ENCODE measurements at places on chromosomes 6 and 20. TPM values are rescaled to one million over a fixed set of nuclear protein-coding genes. Genes with fewer than 3 reads are reported as not detected.

ROS1 gene
- 0.08 TPM for total RNA-seq

DNA sequence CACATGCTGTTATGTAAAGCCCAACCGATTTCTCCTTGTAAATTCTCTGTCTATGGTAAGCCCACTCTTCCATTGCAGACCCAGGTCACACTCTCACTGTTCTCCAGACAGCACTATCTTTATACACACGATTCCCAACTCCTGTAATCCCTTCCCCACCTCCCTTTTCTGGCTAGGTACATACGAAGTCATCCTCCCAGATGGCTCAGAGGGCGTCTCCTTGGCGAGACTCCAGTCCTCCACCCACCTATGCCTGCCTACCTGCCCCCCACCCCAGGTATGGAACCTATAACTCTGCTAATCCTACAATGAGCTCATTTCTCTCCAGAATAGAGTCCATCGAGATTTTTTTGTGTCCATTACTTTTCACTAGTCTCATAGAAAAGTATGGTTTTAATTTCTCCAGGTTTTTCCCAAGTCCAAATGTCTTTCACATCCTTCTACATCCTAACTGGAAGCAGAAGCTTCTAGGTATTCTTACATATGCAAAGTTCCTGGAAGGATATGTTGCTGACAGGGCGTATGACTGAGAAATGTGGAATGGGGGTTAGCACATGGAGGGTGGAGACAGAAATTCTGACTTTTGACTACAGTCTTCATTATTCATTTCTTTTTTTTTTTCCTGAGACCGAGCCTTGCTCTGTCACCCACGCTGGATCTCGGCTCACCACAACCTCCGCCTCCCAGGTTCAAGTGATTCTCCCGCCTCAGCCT is 22.8 kb downstream of the SCML4 start:
- H3K27me3 ChIP-seq: peaks cover 38% of the 10 kb centered on the region
- H3K27ac ChIP-seq: no peak overlapping the region
- DNase-seq: no peak
- no peaks in the 10 kb centered on the region for H3K4me1 ChIP-seq
- no peaks in the 10 kb centered on the region for H3K36me3 ChIP-seq
- no peak overlapping the region for H3K4me3 ChIP-seq

- H3K4me3 ChIP-seq: no peak overlapping the region
- H3K27me3 ChIP-seq: no peaks in the 10 kb centered on the region
- H3K4me1 ChIP-seq: no peaks in the 10 kb centered on the region
- no peak overlapping the region for H3K27ac ChIP-seq
Observed at GRCh38 chr6:131657222-131657621, 20.1 kb downstream of the ENPP3 start.

DNA sequence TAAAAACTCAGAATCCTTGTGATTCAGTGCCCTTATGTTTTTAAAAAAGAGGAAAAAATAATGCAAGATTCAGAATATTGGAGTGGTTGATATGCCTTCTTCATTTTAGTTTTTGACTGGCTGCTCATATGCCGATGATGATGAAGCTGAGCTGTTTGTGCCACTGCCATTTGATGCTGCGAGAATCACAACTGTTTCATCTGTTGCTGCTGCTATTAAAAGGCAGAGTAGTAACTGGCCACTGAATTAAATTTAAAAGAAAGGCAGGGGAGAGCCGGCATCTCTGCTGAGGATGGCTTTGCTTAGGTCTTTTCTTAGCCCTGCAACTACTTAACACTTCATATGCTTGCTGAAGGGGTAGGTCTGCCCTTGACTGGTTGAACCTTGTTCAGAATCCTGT is 33.1 kb downstream of the CDS2 start:
- no peak overlapping the region for H3K4me3 ChIP-seq
- H3K27me3 ChIP-seq: no peaks in the 10 kb centered on the region
- no peaks in the 10 kb centered on the region for H3K36me3 ChIP-seq
- peaks cover 91% of the 10 kb centered on the region for H3K4me1 ChIP-seq

DNA sequence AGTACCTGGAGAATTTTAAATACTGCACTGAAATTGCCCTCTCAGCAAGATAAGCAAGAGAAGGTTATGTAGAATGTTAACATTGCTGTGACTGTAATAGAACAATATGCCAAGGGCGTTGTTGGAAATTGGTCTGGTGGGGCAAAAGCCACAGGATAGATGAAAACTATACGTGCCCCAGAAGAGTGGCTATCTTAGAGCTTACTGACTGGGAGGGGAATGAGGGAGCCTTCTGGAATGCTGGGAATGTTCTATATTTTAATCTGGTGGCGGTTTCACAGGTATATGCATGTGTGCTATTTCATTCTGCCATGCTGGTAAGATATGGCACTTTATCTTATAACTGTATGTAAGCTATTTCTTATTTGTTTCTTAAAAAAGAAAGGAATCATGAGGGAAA is 35.2 kb upstream of the YWHAB start:
- H3K4me3 ChIP-seq: no peak overlapping the region
- peaks cover 23% of the 10 kb centered on the region for H3K27me3 ChIP-seq
- no peaks in the 10 kb centered on the region for H3K4me1 ChIP-seq
- no peak overlapping the region for H3K27ac ChIP-seq
- DNase-seq: no peak

- H3K36me3 ChIP-seq: no peaks in the 10 kb centered on the region
- H3K27ac ChIP-seq: no peak overlapping the region
- no peak for DNase-seq
Observed at GRCh38 chr6:134447423-134447822, 129.5 kb upstream of the SGK1 start.

DNA sequence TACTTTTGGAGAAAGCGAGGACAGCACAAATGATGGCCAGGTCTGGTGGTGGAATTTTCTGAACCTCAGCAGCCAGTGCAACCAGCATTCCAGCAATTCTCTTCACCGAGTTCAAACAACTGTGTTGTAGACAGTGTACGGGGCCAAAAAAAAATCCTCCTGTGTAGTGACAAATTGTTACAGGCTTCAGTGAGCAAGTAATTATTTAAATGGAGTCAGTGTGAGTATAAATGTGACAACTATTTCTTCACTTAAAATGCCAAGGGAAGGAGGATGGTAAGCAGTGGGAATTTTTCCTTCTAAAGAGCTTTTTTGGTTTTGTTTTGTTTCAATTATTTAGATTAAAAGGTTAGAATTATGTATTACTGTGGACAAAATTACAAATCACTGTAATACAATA is 154.1 kb downstream of the TMEM242 start:
- H3K4me3 ChIP-seq: no peak overlapping the region
- H3K4me1 ChIP-seq: peaks cover 36% of the 10 kb centered on the region
- peaks cover 26% of the 10 kb centered on the region for H3K36me3 ChIP-seq

DNA sequence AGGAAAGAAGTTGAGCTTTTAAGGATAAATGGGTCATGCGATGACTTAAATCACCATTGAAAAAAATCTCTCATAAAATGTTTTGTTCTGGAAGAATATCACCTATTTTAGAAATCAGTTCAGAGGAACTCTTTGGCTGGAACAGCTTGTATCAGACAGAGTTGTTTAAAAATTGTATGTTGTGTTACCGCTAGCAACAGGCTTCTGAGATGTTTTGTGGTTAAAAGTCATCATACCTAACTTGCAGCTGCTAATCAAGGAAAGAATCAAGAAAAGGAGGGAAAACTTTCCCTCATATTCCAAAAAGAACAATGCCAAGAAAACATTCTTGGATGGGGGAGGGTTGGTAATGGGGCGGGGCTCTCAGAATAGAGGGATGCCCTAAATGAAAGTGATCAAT is 220.7 kb upstream of the CITED2 start:
- no peaks in the 10 kb centered on the region for H3K36me3 ChIP-seq
- H3K4me3 ChIP-seq: no peak overlapping the region
- no peaks in the 10 kb centered on the region for H3K27me3 ChIP-seq
- H3K27ac ChIP-seq: no peak overlapping the region

DNA sequence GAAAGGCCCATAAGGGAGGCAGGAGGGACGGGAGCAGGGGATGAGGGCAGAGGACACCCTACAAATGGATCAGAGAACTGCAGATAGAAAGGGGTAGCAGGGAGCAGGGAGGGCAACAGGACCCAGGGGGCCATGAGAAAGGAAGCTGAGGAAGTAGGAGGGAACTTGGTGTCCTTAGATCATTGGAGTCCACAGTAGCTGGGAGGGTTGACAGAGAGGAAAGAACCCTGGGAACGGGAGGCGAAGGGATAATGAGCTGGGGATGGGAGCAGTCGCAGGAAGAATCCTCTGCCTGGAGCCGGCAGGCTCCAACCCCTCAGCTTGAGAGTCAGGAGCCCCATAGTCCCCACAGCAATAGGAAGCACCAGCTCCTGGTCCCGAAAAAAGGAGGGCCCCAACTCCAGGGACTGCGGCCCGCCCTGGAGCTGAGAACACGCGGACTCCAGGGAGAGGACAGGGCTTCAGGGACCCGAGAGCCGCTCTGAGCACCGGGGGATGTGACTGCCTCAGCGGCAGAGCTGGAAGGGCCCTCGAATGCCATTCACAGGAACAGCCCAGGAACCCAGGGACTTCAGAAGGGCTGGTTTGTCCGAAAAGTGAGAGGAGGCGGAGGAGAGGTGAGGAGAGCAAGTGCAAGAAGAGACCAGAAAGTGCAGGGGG is 32.7 kb downstream of the HLA-A start:
- H3K36me3 ChIP-seq: no peaks in the 10 kb centered on the region
- H3K4me1 ChIP-seq: peaks cover 33% of the 10 kb centered on the region
- DNase-seq: no peak
- H3K4me3 ChIP-seq: peak overlapping the region; percentile 74
- H3K27ac ChIP-seq: peak overlapping the region; percentile 33
